ENCODE measurements at places on chromosomes 6 and 20.

- no peak for DNase-seq
Measured at GRCh38 chr6:168136001-168136400, 57.0 kb upstream of the FRMD1 start.

DNA sequence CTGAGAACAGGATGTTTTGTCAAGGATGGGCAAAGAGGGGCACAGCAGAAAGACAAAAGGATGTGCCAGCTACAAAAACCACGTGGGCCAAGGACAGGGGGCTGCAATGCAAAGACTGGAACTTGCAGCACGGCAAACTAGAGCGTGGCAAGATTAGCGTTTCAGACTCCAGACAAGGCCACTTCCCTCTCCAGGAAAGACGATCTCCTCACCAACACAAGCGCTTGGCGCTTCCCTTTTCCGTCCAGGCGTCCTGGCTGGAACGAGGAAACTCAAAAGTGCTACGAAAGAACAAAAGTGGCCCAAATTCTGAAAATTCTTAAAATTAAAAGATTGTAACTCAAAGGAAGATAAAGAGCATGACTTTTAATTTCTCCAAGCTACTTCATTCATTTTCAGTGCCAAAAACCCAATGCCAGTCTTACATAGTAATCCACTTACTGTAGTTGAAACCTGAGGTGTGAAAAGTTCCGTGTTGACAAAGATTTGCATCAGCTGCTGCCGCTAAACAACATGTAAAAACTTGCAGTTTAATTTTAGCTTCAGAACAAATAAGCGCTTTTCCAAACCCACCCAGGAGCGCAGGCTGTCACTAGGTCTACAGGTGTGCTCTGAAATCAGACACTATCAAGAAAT is 207.1 kb upstream of the RREB1 start:
- no peak for DNase-seq

GRCh38 chr6:28488916-28489365 is 26.7 kb downstream of the GPX6 start:
- DNase-seq: peak; percentile 13

GRCh38 chr6:36616893-36617521 is 22.8 kb downstream of the SRSF3 start:
- no peak for DNase-seq

- DNase-seq: no peak
Measured at GRCh38 chr6:168363811-168364792, 44.5 kb upstream of the DACT2 start.
